Fibroblast of skin of abdomen (primary cell): ENCODE measurements at places on chromosomes 13 and 19.

DNA sequence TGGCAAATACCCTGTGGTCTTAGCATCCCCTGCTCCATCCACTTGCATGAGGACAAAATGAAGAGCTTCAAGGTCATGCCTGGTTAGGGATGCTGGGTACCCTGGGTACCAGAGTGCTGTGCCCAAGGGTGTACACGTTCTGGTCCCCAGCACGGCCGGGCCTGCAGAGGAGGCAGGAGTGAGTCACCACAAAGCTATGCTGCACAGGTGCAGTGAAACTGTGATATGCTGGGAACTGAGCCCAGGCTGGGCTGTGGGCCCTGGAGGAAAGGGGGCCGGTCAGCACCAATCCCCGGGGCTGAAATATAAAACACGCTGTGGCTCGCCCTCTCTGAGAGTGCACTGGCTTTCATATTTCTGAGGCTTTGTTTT, 95.1 kb downstream of the TSHZ3 start:
- DNase-seq = peak; percentile 7

DNA sequence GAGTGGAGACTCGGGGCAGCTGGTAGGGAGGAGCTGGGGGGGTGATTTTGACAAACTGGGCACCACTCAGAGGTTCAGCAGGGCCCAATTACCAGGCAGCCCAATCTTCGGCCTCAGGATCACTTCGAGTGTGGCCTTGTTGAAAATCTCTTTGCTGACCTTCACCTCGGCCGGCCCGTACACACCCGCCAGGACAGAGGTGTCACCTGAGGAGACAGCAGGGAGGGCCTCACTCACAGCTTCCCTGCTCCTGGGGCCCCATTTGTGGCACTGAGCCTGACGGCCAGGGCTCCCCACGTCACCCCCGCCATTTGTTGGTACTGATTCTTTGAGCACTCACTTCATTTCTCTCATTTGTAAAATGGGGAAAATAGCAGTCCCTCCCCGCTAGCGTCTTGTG, 4.4 kb downstream of the EXOSC5 start:
- DNase-seq = no peak

DNA sequence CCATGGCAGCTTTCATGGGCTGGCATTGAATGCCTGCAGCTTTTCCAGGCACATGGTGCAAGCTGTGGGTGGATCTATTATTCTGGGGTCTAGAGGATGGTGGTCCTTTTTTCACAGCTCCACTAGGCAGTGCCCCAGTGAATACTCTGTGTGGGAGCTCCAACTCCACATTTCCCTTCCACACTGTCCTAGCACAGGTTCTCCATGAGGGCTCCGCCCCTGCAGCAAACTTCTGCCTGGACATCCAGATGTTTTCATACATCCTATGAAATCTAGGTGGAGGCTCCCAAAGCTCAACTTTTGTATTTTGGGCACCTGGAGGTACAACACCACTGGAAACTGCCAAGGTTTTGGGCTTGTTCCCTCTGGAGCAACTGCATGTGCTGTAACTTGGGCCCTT, 450.6 kb downstream of the LMO7 start:
- no peak for DNase-seq

DNA sequence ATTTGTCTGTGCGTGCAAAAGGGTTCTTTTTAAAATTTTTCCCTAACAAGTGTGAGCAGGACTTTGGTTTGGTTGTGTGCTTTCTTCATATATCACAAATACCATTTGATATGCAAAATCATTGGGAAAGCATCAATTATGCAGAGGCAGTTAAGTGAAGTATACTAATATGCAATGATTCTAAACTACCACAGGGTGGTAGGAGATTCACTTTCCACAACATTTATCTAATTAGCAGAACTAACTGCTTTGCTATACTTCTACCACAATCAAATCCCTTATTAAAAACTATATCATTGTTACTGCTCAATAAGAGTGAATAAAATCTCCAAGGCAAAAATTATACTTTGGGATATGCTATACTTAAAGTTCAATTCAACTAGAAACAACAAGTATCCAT, 2738.9 kb upstream of the PCDH20 start:
- peak; percentile 45 for DNase-seq

GRCh38 chr13:113938716-113939115, 35.2 kb downstream of the C13orf46 start:
- no peak for DNase-seq

GRCh38 chr19:45768655-45768983, 433 bp downstream of the SIX5 start:
- peak; percentile 51 for DNase-seq

DNA sequence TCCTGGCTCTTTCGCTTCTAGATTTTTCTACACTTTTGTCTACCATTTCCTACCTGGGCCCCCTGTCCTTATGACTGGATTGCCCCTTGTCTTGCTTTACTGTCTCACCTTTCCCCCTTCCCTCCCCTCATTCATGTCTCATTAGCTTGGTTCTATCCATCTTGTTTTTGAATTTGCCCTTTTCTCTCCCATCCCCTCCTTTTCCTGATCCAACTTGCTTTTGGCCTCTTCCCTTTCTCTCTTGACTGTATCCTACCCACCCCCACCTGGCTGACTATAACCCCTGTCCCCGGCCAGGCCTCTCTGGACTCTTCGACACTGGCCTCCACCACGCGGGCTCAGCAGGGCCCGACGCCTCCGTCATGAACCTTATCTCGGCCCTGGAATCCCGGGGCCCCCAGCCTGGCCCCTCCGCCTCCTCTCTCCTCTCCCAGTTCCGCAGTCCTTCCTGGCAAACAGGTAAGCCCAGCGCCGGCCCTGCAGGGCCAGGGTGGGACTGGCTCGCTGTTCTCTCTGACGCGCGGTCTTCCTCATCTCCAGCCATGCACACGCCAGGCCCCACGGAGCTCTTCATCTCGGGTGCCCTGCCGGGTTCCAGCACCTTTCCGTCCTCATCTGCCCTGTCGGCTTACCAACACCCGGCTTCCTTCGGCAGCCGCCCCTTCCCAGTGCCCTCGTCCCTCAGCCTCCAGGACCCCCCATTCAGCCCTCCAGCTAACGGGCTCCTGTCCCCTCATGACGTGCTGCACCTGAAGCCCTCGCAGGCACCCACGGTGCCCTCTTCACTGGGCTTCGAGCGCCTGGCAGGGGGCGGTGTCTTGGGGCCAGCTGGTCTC, 3.4 kb downstream of the PRR12 start:
- DNase-seq = no peak

DNA sequence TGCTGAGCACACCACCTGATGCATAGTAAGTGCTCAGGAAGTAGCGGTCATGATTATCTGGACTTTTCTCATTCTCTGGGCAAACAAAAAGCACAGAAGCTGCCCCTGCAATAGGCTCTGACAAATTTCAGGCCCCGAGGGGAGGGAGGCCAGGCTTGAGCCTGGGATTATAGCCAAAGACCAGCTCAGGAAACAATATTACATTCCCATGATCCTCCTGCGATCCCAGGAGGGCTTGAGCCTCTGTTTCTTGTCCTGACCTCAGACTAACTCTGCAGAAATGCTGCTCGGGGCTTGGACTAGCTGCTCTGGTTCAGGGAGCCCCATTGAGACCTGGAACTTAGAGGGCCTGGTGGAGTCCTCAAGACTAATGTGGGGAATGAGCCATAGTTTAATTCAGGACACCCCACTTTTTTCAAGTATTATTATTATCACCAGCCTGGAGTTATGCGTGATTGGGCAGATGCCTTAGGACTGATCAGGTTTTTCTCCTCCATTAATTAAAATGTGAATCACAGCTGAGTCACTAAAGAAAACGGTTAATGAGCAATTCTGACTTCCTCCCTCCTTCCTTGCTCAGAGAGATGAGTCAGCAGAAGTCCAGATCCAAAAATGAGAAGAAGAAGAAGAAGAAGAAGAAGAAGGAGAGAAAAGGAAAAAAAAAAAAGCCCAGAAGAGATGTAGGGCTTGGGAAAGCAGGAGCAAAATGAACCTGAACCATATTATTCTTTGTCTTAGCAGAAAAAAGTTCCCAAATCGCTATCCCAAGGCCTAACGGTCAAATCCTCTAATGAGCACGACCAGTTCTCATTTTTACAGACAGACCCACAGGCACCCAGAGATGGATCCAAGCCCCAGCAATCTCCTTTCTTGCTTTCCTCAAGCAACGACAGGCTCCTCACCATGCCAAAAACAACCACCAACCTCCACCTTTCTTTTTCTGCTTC, 107.2 kb downstream of the CACNA1A start:
- DNase-seq = peak; percentile 90

GRCh38 chr19:33727331-33727998, 69.2 kb upstream of the KCTD15 start:
- DNase-seq = no peak

DNA sequence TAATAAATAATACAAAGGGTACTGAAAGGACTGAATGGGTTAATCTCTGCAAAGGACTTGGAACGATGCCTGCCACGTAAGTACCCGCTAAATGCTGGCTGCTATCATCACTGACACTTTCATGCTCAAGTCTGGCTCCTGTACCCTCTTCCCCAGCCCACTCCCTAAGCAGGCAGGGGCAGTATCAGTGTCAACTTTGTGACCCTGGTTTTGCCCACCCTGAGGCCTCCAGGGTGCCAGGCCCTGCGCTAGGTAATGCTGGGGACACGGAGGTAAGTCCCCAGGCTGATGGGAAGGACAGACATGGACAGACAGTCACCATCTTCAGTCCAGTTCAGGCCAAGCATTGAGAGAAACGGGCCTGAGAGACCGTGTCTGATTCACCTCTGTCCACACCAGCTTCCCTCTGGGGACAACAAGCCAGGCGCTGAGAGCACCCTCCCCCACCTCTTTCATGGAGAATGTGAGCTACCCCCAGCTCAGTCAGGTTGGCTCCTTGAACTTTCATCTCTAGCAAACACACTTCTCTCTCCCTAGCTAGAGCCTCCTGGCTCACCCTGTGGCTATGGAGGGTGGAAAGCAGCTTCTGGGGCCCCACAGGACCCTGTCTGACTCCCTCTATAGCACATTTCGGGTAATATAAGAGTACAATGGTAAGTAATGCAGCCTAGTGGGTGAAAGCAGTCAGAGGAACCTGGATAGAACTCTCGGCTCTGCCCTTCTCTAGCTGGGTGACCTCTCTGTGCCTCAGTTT, 800 bp downstream of the ETFB start:
- DNase-seq = peak; percentile 31

- no peak for DNase-seq
These were observed 31.8 kb upstream of the USE1 start for GRCh38 chr19:17183271-17183761.

DNA sequence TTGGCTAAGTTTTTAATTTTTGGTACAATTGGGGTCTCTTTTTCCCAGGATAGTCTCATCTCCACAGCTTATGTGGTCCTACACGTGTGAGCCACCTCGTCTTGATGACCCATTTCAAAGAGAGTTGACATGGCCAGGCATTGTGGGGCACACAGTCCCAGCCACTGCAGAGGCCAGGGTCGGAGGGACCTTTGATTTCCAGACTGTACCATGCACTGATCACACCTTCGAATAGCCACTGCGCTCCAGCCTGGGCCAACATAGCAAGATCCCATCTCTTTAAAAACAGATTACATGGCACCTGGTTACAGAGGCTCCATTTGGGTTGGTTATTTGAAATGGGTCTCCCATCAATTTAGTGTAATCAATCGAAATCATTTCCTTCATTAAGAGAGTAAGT, 71.6 kb downstream of the DPRX start:
- no peak for DNase-seq

- DNase-seq = no peak
These were observed 15.2 kb downstream of the PLEKHF1 start for GRCh38 chr19:29680447-29680846.

DNA sequence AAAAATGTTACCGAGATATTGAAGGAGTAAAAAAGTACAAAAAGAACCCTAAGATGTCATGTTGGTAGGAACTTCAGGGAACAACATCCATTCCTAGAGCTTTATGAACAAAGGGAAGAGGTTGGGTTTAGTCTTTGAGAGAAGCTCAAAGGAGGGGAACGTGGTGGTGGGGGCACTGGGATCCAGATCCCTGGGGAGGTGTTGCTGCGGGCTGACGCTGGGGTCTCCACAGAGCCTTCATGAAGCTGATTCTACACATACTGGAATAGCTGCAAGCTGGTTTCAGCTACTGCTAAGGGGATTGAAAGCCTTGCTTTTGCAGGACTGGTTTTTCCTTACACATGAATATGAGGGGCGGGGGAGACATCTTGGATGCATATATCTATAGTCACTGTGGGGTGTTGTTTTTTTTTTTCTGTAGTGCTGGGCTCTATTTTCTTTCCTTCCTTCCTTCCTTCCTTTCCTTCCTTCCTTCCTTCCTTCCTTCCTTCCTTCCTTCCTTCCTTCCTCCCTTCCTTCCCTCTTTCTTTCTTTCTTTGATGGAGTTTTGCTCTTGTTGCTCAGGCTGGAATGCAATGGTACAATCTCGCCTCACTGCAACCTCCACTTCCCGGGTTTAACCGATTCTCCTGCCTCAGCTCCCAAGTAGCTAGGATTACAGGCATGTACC, 6.5 kb upstream of the MZF1 start:
- no peak for DNase-seq

DNA sequence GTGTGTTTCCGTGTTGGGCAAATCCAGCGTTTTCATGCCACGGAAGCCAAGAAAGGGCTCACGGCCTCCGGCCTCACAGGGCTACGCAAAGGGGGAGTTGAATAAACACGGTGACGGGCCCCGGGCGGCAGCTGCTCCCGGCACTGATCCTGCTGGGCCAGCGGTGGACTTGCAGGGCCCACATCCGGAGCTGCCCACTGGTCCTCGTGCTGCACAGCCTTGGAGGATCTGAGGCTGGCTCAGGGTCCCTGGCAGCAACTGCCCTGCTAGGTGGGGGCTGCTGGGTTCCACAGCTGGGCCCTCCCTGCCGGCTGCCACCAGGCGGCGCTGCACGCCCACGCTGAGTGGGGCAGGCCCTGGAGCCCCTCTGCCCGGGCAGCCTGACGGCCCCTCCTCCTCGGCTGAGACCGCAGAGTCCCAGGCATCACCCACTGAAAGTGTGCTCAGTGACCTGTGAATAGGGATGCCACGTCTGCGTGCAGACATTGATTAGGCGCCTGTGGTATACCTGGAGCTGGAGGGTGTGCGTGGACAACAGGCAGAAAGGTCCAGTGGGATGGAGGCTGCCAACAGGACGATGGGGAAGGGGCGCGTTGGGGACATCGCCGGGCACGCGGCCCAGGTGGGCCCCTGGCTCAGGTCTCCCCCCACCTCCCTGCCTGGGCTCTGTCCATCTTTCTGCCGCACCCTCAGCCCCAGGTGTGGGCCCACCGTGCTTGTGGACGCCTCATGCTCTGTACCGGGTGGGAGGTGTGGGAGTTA, 5.3 kb upstream of the HCN2 start:
- peak; percentile 42 for DNase-seq

GRCh38 chr13:80884056-80884785, 543.3 kb upstream of the SPRY2 start:
- DNase-seq = no peak

DNA sequence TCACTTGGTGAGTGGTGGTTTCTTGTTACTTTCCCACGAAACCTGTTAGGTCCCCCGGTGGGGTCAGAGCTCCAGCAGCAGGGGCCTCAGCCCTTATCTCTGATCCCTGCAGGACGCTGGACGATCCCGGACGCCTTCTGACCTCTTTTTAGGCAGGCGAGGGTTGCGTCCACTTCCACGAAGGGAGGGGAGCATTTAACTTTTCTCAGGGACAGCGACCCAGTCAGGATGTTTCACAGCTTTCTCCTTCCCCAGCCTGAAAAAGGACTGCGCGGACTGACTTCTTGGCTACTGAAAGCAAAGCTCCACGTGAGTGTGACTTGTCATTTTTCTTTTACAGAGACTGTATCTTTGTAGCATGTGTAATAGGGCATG, 692 bp downstream of the ZNF234 start:
- peak; percentile 18 for DNase-seq
